ENCODE measurements at places on chromosomes 3 and 15. TPM values are rescaled to one million over a fixed set of nuclear protein-coding genes. Genes with fewer than 3 reads are reported as not detected.

GRCh38 chr15:69393831-69394491 is 20.2 kb upstream of the KIF23 start:
- DNase-seq: no peak

- DNase-seq: no peak
These were observed 21.6 kb downstream of the NCBP2 start for GRCh38 chr3:196920733-196921132.

EXD1 gene
- not detected for total RNA-seq

- DNase-seq: no peak
These were observed 21.7 kb upstream of the AP4E1 start for GRCh38 chr15:50886611-50887345.

GRCh38 chr3:71356265-71356664 is 227.3 kb downstream of the FOXP1 start:
- DNase-seq: no peak

Data from activated CD4-positive, alpha-beta T cell treated with anti-CD3 and anti-CD28 coated beads, Interleukin-2, amount 10 ng/mL, durations not matched to agents 7 days and 5 days (primary cell).